Endothelial cell (in vitro differentiated cells): ENCODE measurements at places on chromosomes 2 and 18.

DNA sequence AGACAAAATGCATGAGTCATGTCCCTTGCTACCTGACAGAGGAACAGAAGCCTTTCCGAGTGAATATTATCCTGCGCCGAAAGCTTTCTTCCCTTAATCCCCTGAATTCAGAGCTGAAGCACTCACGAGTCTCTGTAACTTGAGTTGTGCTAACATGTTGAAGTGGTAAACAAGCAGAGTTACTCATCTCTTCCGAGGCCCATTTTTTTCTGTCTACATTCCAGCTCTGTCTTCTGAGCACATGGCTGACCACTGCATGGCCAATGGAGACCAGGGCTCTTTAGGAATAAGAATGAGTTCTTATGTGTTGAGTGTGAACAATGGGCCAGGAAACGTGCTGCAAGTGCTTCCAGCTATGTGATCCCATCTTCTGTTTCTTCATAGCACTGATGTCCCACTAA is 73.1 kb upstream of the PID1 start:
- no peaks in the 10 kb centered on the region for H3K27me3 ChIP-seq
- no peak for DNase-seq
- H3K36me3 ChIP-seq: no peaks in the 10 kb centered on the region
- no peak overlapping the region for H3K27ac ChIP-seq

DNA sequence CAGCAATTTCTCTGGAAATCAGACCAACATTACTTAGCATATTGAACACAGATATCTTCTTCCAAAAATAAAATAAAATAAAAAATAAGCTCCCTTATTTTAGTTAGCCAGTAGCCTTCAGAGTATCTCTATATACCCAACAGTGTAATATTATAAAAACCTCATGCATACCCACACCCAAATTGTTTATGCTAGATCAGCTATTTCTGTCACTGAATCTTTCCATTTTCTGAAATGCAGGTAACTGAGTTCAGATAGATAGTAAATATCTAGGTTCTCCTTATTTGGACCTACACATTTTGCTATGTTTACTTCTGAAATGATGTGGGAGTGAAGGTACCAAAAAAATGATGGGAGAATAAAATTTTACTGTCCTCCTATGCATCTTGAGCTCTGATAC is 39.9 kb downstream of the TTC21B start:
- H3K27me3 ChIP-seq: no peaks in the 10 kb centered on the region
- H3K4me1 ChIP-seq: peaks cover 15% of the 10 kb centered on the region
- DNase-seq: no peak
- no peak overlapping the region for H3K4me3 ChIP-seq

DNA sequence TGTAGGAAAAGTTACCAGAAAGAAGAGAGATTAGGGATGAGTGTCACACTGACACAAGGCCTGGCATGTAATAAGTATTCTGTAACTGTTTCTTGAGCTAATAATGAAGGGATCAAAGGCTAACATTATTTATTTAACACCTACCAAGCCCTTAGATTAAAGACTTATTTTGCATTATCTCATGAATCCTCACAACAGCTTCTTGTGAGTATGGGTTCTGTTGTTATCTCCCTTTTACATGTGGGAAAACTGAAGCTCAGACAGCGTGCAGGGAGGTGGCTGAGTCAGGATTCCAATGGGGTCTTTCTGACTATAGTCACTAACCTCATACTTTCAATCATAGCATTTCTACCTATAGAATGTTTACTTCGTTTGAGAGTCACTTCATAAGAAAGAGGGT is 79.0 kb upstream of the PROKR1 start:
- no peak overlapping the region for H3K4me3 ChIP-seq
- no peaks in the 10 kb centered on the region for H3K36me3 ChIP-seq
- peaks cover 5% of the 10 kb centered on the region for H3K4me1 ChIP-seq
- H3K27me3 ChIP-seq: no peaks in the 10 kb centered on the region

- no peak for DNase-seq
- no peak overlapping the region for H3K27ac ChIP-seq
- H3K4me3 ChIP-seq: no peak overlapping the region
- H3K36me3 ChIP-seq: no peaks in the 10 kb centered on the region
These were observed 769.9 kb downstream of the TSN start for GRCh38 chr2:122525336-122525735.

- H3K36me3 ChIP-seq: no peaks in the 10 kb centered on the region
- no peaks in the 10 kb centered on the region for H3K27me3 ChIP-seq
- no peak overlapping the region for H3K4me3 ChIP-seq
- H3K27ac ChIP-seq: no peak overlapping the region
- no peaks in the 10 kb centered on the region for H3K4me1 ChIP-seq
These were observed 147.0 kb upstream of the KLHL14 start for GRCh38 chr18:32919799-32920198.

DNA sequence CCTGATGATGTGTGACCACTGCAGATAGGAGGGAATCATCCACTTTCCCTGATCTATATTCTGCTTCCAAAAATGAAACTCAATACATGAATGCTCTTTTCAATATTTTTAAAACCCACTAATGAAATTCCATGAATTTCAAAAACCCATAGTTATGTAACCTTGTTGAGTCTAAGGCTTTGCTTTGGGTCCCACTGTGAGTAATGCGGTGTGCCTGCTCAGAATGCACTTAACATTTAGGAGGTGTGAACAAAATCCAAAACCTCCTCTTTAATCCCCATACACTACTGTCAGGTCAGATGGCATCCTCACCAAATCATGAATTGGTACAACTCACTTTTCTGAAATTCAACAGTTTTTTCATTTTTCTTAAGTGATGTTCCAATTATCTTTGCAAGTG is 50.4 kb downstream of the CCDC93 start:
- no peak overlapping the region for H3K4me3 ChIP-seq
- peaks cover 21% of the 10 kb centered on the region for H3K36me3 ChIP-seq
- peak overlapping the region; percentile 92 for H3K27ac ChIP-seq
- no peaks in the 10 kb centered on the region for H3K27me3 ChIP-seq
- DNase-seq: no peak

DNA sequence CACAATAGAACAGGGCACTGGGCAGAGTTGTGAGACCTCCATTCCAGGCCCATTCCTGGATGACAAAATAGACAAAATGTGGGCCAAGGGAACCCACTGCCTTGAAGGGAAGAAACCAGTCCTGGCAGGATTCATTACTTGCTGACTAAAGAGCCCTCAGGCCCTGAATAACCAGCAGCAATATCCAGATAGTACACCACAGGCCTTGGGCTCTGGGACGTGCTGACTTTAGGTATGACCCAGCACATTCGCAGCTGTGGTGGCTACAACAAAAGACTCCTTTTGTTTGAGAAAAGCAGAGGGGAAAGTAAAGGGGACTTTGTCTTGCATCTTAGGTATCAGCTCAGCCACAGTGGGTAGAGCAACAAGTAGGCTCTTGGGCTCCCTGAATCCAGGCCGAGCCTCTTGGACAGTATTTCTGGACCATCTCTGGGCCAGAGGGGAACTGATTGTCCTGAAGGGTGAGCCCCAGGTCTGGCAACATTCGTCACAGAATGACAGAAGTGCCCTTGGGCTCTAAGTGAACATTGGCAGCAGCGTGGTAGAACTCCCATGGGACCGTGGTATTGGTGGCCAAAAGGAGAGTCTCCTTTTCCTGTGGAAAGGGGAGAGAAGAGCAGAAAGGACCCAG is 89.9 kb upstream of the CD226 start:
- peaks cover 5% of the 10 kb centered on the region for H3K4me1 ChIP-seq
- no peak for DNase-seq
- no peak overlapping the region for H3K4me3 ChIP-seq
- H3K36me3 ChIP-seq: peaks cover 6% of the 10 kb centered on the region

- H3K27me3 ChIP-seq: peaks cover 2% of the 10 kb centered on the region
- no peaks in the 10 kb centered on the region for H3K36me3 ChIP-seq
- no peak overlapping the region for H3K4me3 ChIP-seq
- peaks cover 7% of the 10 kb centered on the region for H3K4me1 ChIP-seq
These were observed 44.9 kb upstream of the SLC3A1 start for GRCh38 chr2:44230378-44230777.

DNA sequence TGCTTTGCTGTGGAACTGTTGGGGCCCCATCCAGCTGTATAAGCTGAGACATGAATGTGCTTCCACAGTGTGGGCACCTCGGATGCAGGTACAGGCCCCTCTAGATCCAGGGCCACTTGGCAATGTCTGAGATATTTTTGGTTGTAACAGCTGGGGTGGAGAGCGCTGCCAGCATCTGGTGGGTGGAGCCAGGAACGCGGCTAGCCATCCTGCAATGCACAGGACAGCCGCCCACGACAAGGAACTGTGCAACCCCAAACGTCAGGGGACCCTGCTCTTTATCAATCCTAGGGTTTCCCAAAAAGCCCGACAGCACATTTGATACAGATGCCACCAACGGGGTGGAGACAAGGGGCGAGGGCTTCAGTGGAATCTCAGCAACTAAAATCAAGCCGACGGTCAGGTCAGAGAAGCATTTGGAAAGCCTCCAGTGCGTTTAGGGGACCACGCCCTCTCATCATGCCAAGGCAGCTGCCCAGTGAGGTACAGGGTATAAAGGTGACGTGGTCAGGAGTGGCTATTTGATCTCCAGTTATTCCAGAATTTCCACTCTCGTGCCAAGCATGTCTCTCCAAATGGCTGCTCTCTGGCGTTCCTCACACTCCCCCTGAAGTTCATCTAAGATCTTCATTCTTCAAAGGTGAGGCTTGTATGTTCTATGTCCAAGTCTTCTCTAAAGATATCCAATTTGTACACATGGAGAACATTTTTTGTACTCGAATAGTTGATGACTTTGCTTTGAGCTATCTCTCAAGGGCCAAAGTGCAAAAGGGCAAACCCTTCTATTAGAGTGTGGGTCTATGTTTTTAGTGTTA is 55.7 kb downstream of the LRRFIP1 start:
- peaks cover 21% of the 10 kb centered on the region for H3K4me1 ChIP-seq
- no peak for DNase-seq
- H3K27me3 ChIP-seq: peaks cover 4% of the 10 kb centered on the region
- no peak overlapping the region for H3K27ac ChIP-seq
- H3K36me3 ChIP-seq: peaks cover 9% of the 10 kb centered on the region
- H3K4me3 ChIP-seq: no peak overlapping the region

DNA sequence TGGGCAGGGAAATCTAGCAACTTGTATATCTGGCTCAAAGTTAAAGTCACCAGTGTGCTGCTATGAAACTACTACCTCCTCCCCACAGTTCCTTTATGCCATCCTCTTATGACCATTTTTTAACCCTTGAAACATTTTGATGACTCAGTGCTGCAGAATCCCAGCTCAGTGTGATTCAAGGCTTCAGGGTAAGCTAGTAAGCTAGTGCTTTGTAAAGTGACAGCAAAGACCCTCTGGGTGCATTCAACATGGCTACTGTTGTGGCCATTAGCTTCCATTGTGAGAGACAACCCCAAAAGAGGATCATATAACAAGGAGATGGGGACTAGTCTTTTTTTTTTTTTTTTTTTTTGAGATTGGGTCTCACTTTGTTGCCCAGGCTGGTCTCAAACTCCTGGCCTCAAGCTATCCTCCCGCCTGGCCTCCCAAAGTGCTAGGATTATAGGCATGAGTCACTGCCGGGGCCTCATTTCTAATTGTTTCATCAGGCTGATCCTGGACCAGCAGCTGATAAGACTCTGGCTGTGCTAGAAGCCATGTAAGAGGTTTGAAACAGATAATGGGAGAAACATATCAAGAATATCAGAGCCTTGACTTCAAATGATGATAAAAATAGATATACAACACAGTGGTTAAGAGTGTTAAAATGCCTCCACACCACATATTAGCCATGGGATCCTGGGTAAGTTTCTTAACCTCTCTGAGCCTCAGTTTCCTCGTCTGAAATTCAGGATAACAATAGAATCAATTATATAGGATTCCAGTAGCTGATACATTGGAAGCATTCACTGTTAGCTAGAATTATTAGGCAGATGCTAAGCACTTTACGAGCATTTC is 65.7 kb upstream of the RTN4 start:
- DNase-seq: no peak
- no peaks in the 10 kb centered on the region for H3K36me3 ChIP-seq
- H3K4me3 ChIP-seq: no peak overlapping the region
- peaks cover 2% of the 10 kb centered on the region for H3K27me3 ChIP-seq
- no peak overlapping the region for H3K27ac ChIP-seq

DNA sequence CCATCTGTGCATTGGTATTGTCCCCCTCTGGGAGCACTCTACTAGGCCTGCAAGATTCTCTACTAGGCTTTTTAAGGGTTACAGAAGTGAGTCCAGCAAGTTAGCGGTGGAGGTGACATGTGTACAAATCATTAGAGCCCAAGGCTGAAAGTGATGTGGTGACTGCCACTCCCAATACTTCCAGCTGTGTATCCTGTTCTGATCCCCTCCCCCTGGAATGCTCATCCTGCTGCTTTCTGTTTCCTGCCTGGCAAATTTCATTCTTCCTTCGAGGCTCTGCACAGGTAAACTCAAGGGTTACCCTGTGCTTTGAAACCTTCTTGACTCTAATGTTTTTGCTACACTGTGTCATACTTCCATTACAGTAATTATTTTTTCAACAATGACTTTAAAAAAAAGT is 258.5 kb upstream of the REV1 start:
- peak overlapping the region; percentile 49 for H3K27ac ChIP-seq
- peaks cover 7% of the 10 kb centered on the region for H3K4me1 ChIP-seq
- DNase-seq: no peak
- no peaks in the 10 kb centered on the region for H3K27me3 ChIP-seq

GRCh38 chr2:230413479-230413878 is 2.5 kb upstream of the SP100 start:
- H3K4me1 ChIP-seq: peaks cover 29% of the 10 kb centered on the region
- no peaks in the 10 kb centered on the region for H3K36me3 ChIP-seq
- H3K27ac ChIP-seq: no peak overlapping the region
- no peak for DNase-seq
- peaks cover 6% of the 10 kb centered on the region for H3K27me3 ChIP-seq

DNA sequence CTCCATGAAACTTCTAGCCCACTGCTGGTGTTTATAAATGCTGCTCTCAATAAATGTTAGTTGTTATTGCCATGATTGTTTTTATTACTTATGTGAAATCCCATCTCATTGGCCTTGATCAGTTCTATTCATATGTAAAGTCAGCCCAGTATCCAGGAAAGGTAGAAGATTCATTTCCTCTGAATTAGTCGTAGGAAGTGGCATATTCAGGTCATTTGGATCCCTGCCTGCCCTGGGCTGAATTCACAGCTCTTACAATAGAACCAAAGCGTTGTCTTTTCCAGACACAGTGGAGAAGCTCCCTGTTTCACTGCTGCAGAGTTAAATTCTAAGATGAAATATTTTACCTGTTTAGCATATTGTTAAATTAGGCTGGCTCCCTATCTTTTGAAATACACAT is 70.3 kb downstream of the MAIP1 start:
- H3K4me3 ChIP-seq: no peak overlapping the region
- no peaks in the 10 kb centered on the region for H3K27me3 ChIP-seq
- H3K4me1 ChIP-seq: no peaks in the 10 kb centered on the region

DNA sequence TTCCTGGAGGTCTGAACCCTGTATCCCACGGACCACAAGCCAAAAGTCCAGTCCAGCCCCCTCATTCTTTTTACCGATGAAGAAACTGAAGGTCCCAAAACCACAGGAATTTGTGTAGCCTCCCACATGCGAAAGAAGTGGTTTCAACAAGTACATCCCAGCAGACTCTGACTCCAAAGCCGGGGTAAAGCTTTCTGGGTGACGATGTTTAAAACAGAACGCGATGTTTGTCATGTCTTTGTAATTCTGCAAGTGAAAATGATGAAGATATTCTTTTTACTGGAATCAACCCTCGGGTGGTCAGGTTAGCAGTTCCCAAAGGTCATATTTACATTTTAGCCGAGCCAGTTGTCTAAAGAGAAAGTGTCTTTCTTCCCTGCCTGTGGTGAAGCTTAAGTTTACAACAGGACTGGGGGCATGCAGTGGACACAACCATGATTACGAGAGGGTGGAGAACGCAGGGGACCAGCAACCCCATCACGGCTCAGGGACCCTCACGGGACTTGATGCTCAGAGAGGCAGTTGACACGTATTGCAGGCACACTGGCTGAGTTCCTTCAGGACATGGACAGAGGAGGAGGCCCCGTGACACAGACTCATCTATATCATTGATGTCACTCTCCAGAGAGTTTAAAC is 17.8 kb upstream of the TMEM131 start:
- H3K27me3 ChIP-seq: no peaks in the 10 kb centered on the region
- no peak for DNase-seq
- H3K27ac ChIP-seq: no peak overlapping the region
- no peaks in the 10 kb centered on the region for H3K36me3 ChIP-seq
